ENCODE measurements at places on chromosomes 3 and 15. TPM values are rescaled to one million over a fixed set of nuclear protein-coding genes. Genes with fewer than 3 reads are reported as not detected.
A peak's percentile ranks its signal among the peaks of the same experiment; 100 is the strongest.

DNA sequence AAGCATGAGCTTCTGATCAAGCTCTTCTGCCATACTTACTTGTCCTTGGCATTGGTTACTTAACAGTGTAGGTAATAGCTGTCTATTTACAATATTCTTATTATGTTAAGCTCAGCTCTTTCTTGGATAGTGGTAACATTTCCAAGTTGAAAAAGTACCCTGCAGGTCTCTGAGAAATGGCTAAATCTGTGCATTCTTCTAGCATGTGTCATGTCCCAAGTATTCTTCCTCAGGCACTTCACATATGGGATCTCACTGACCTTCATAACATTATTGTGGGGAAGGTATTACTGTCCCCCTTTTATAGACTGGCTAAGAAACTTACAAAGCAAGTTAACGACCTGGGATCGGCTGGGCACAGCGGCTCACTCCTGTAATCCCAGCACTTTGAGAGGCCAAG is 236.1 kb downstream of the RORA start:
- no peak overlapping the region for H3K27ac ChIP-seq
- H3K27me3 ChIP-seq, result no peaks in the 10 kb centered on the region
- DNase-seq, result peak; percentile 68
- H3K4me3 ChIP-seq, result no peak overlapping the region
- peaks cover 6% of the 10 kb centered on the region for H3K4me1 ChIP-seq

- no peak overlapping the region for H3K27ac ChIP-seq
- no peak for DNase-seq
- H3K4me3 ChIP-seq, result no peak overlapping the region
- no peaks in the 10 kb centered on the region for H3K36me3 ChIP-seq
These were observed 43.5 kb downstream of the KLF15 start for GRCh38 chr3:126313580-126314304.

- H3K4me3 ChIP-seq, result no peak overlapping the region
- H3K4me1 ChIP-seq, result no peaks in the 10 kb centered on the region
- H3K36me3 ChIP-seq, result no peaks in the 10 kb centered on the region
- no peaks in the 10 kb centered on the region for H3K27me3 ChIP-seq
These were observed 191.2 kb upstream of the ARPP21 start for GRCh38 chr3:35448121-35448520.

Gene TTLL13
- total RNA-seq, result 0.14 TPM

Gene GREM1
- 112 TPM for total RNA-seq

All from astrocyte (in vitro differentiated cells and primary cell).